Fibroblast of skin of abdomen (primary cell): ENCODE measurements at places on chromosomes 3 and 15.

DNA sequence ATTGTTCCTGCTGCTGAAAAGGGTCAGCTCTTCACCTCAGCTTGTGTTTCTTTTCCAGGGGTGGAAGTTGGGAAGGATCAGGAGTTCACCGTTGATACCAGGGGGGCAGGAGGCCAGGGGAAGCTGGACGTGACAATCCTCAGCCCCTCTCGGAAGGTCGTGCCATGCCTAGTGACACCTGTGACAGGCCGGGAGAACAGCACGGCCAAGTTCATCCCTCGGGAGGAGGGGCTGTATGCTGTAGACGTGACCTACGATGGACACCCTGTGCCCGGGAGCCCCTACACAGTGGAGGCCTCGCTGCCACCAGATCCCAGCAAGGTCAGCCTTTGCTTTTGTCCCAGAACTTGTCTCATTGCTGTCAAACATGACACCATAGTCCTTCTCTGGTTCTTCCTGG lies 89.6 kb downstream of the DNASE1L3 start:
- DNase-seq, result no peak

- DNase-seq, result peak; percentile 44
Measured at GRCh38 chr15:61155741-61156700, 73.1 kb downstream of the RORA start.

DNA sequence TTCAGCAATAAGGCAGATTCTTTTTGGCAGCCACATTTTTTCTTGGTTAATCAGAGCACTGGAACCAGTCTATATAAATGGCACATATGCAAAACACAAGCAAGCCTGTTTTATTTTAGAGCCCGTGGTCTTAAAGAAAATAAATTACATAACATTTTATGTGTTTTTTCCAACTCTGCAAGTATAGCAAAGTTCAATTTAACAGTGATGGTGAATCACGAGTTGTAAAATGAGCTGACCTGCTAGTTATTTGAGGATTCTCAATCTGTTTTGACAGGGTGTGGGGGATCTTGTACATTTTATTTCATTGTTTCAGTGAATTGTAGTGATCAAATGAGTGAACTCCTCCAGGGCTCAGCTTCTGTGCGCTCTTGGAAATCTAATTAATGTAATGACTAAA lies 2.7 kb downstream of the ARHGEF26 start:
- peak; percentile 21 for DNase-seq

- DNase-seq, result peak; percentile 94
Measured at GRCh38 chr3:107068980-107069379, 308.3 kb upstream of the CCDC54 start.

GRCh38 chr3:15426579-15427118 lies 695 bp downstream of the METTL6 start:
- no peak for DNase-seq

GRCh38 chr15:96052154-96052553 lies 278.3 kb upstream of the NR2F2 start:
- no peak for DNase-seq

- DNase-seq, result no peak
Measured at GRCh38 chr15:69987492-69988489, 109.9 kb downstream of the TLE3 start.

DNA sequence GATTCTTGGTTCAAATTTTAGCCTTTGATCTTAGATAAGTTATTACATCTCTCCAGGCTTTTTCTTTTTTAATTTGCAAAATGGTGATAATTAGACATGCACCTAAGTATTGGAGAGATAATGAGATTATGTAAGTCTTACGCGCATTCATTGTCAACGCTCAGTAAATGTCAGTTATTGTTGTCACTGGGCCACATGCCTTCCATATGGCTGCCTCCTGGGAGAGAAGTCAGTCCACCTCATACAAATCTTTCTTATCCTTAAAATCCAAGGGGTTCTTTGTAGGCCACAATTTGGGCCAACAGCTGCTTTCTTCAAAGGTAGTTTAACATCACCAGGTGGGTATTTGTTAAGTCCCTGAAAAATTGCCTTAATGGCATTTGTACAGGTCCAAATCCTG lies 25.5 kb upstream of the PTPRG start:
- no peak for DNase-seq

- DNase-seq, result no peak
Measured at GRCh38 chr3:197024881-197025735, 4.5 kb downstream of the MELTF start.

GRCh38 chr3:12288182-12289129 lies at the start of gene PPARG:
TSS of gene PPARG (plus strand) at chr3:12289070. CDS start at chr3:12379712, 90,642 bp downstream.
- DNase-seq, result no peak
